ENCODE measurements at places on chromosomes 7 and 10.

GRCh38 chr7:26390016-26390415 is 98.4 kb downstream of the SNX10 start:
- no peak for DNase-seq

- no peak for DNase-seq
Measured at GRCh38 chr10:114370966-114371365, 33.3 kb downstream of the AFAP1L2 start.

DNA sequence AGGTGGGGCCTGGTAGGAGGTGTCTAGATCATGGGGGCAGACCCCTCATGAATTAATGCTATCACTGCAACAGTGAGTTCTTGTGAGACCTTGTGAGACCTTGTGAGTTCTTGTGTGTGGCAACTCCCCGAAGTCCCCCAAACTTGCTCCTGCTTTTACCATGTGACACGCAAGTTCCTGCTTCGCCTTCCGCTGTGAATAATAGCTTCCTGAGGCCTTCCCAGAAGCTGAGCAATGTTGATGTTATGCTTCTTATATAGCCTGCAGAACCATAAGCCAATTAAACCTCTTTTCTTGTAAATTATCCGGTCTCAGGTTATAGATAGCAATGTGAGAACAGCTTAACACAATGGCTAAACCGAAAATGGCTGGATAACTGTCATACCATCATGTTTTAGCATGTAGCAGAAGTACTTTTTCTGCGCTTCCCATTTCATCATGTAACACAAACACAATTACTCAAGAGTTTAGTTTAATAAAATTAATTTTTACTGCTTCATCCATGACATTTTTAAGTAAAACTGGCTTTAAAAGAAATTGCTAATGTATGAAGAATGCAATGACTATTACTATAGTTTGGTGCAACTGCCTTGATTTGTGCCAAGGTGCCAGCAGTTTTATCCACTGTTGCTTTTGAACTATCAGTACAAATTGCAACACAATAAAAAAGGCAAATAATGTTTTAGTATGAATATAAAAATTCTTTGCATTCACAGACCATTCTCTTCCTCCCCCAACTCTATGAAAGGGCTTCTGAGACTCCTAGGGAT is 87.7 kb upstream of the TMEM168 start:
- DNase-seq = no peak

DNA sequence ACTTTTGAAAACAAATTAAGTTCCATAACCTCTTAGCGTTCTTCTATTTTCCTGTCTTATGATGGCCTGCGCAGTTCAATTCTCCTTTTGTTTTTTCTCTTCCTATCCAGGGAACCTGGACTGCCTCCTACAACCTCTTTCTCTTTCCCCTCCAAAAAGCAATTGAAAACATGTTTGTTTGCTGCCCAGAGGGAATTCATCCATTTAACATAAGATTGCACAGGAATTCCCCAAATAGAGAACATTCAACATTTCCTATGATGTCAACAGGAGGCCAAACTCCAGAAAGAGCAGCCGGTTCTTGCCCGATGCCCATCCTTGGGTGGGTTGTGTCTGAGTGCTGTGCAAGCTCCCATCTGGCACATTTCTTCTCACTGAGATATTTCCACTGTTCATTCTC is 94.2 kb upstream of the NRP1 start:
- DNase-seq = no peak

GRCh38 chr7:129308047-129308446 is 83.2 kb downstream of the AHCYL2 start:
- peak; percentile 62 for DNase-seq

DNA sequence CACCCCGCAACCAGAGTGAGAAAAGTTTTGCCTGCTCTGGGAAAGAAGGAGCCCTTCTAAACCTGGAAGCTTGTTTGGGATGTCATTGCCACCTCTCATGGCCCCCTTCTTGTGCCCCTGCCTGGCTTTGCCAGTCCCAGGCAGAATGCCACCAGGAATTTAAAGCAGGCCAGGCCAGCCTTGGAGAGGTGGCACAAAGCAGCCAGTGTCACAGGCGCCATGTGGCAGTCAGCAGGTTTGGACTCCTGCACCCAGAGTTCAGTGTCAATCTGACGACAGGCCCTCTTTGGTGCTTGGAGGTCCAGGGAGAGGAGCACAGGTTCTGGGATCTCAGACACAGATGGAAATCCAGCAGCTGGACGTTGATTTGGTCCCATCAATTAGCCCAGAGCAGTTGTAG is 12.7 kb downstream of the HK1 start:
- DNase-seq = no peak

- DNase-seq = no peak
Measured at GRCh38 chr10:29630205-29631048, 4.3 kb downstream of the SVIL start.

GRCh38 chr7:123148813-123149212 is 51.0 kb downstream of the SLC13A1 start:
- no peak for DNase-seq

DNA sequence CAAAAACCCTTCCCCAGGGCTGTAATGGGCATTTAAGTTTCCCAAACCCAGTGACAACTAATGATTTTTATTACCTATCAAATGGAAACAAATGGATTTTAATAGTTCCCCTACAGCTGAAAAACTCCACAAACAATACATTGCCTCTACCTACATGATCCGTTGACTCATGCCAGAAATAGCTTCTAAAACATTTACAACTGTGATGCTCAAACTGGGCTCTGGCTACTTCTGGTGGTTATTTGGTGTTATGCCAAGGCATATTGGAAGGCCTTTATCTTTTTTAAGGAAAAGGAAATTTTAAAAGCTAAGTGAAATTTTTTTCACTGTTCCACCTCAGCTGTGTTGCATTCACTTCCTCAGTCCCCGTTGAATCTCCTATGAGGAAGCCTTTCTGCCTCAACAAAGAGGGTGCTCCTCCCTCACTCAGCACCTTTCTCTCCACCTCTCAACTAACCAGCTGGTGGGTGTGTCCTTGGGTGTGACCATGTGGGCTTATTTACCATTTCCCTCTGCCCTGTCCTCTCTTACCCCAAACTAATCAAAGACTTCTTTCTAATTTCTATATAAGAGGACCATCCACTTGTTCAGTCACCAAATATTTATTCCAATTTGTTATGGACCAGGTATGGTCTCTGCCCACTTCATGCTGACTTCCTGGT is 82.9 kb downstream of the PRTFDC1 start:
- peak; percentile 74 for DNase-seq

DNA sequence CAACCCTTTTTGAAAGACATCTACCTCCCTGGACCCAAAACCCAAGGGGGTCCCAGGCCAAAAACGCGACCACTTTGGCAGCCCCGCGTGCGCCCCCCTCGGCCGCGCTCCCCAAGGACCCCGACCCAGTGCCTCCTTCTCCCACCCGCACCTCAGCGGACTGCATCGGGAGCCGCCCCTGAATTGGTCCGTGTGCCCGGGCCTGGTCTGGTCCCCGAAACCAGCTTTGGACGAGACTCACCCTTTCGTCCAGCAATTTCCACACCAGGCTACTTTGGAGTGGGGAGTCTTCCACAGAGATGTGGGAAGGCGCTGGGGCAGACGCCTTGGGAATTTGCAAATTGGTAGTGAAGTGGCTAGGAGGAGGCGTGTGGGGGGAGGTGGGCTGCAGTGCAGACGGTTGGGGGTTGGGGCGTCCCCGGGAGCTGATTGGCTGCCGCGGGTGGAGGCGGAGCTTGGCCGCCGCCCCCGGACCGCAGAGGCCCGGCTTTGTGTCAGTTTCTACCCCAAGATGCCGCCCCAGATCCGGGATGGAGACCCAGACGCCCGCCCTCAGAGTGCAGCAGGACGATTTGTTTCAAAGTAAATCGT is 16.9 kb downstream of the TCAF1 start:
- peak; percentile 63 for DNase-seq

DNA sequence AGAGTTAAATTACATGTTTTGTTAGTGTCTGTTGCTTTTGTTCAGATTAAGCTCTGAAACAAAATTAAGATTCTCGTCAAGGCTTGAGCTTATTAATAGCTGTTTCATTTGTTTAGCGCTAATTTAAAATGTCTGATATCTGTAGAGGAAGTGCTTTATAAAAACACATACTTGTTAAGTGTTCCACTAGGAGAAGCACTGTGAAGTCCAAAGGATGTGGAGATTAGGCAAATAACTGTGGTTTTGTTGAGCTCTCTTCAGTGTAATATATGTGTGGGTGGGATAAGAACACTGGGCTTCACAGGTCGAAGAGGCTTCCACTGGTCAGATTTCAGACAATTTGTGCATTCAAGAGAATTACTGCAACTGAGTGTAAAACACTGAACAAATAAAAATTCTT is 242.0 kb downstream of the AUTS2 start:
- peak; percentile 84 for DNase-seq

GRCh38 chr10:52903397-52903938 is 130.9 kb upstream of the MBL2 start:
- DNase-seq = no peak

DNA sequence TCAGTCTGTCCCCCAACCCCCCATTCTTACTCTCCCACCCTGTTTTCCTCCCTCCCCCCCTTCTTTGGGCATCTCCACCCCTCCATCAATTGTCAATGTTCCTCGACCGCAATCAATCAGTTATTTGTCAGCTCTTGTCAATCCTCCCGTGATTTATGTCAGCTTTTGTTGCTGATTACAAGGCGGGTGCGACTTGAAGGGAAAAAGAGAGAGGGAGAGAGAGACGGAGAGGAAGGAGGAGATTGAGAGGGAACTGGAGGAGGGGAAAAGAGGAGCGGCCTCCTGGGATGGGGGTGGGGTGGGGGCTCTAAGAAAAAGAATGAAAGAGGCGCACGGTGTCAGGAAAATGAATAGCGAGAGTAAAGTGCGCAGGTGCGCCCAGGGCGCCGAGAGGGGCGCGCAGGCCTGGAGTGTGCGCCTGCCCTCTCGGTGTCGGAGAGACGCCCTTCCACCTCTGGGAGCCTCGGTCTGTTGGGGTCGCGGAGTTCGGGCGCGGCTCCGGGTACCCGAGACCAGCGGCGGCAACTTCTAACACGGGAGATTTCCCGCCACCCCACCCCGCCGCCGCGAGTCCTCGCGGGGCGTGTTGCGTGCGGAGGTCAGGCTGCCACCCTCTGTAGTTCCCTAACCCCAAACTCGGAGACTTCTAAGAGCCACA is 1.1 kb upstream of the ZNF503 start:
- no peak for DNase-seq

GRCh38 chr7:1532456-1533254 is 2.2 kb downstream of the MAFK start:
- DNase-seq = peak; percentile 86

- no peak for DNase-seq
Measured at GRCh38 chr10:100773646-100774045, 28.3 kb downstream of the PAX2 start.

DNA sequence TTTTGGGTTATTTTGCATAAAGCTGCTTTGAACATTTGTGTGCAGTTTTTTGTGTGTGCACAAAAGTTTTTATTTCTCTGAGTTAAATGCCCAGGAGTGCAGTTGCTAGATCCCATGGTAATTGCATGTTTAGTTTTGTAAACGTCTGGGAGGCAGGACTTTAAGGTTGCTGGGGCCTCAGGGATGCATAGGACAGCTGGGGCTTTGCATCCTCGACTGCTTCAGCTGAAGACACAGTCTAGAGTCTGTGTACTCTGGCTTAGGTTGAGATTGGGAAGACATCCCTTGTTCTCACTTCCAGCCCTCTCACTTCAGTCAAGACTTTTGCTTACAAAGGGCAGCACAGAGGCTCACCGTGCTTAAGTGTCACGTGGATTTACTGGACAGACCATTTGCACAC is 94.5 kb upstream of the INSYN2A start:
- DNase-seq = no peak

- DNase-seq = no peak
Measured at GRCh38 chr10:126713594-126713993, 43.1 kb upstream of the C10orf90 start.

- DNase-seq = no peak
Measured at GRCh38 chr7:152860310-152860709, 100.8 kb downstream of the ACTR3B start.

GRCh38 chr7:144255471-144255897 is 9.1 kb downstream of the OR2A7 start:
- no peak for DNase-seq

GRCh38 chr10:89518876-89519842 is 16.2 kb downstream of the SLC16A12 start:
- DNase-seq = no peak

- no peak for DNase-seq
Measured at GRCh38 chr10:4333459-4333894, 492.5 kb upstream of the AKR1E2 start.

GRCh38 chr10:96501985-96502384 is 11.7 kb downstream of the TLL2 start:
- peak; percentile 23 for DNase-seq

GRCh38 chr7:16462431-16462889 is 3.1 kb downstream of the SOSTDC1 start:
- no peak for DNase-seq

GRCh38 chr7:112383671-112384417 is 66.4 kb upstream of the IFRD1 start:
- no peak for DNase-seq

DNA sequence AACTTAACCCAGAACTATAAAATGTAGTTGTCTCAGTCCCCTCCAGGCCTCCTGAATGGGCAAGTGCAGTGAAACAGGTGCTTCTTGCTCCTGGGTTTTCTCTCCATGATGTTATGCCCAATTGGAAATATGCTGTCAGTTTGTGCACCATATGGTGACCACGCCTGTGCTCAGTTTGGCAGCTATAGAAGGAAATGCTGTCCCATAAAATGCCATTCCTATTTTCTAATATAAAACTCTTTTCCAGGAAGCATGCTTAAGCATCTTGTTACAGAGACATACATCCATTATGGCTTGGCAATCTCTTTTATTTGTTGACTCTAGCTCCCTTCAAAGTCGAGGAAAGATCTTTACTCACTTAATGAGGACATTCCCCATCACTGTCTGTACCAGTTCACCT is 45.2 kb downstream of the FGFBP3 start:
- no peak for DNase-seq

- peak; percentile 90 for DNase-seq
Measured at GRCh38 chr7:20229646-20230500, 12.7 kb upstream of the MACC1 start.

DNA sequence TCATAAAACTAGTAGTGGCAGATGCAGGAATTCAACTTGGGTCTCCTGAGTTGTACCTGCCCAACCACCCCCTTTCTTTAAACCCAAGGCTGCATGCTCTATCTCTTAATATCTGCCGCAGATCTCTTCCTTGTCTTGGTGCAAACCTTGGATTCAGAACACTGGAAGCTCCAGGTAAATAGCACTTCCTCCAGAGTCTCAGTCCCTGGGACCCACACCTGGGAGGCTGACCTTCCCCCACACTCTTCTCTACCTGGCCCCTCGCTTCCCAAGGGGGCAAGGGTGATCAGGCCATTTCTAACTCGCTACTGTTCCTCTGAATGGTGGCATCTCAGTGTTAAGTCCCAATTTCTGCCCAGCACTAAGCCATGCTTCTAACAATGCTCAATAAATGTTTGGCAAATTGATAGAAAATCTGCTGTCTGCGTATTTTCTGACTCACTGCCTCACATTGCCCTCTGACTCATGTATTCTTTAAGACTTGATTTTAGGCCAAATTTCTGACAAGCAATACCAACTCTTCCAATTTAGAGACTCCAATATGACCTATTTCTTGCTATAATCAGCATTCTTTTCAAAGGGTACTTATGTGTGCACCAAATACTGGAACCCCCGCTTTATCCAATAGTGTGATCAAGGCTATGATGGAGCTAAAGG is 68.0 kb upstream of the PPP1R3C start:
- peak; percentile 74 for DNase-seq

Measured in astrocyte (in vitro differentiated cells and primary cell).